ENCODE measurements at places on chromosomes 6 and 20.

- DNase-seq, result no peak
Measured at GRCh38 chr6:72828904-72829303, 207.0 kb downstream of the KCNQ5 start.

DNA sequence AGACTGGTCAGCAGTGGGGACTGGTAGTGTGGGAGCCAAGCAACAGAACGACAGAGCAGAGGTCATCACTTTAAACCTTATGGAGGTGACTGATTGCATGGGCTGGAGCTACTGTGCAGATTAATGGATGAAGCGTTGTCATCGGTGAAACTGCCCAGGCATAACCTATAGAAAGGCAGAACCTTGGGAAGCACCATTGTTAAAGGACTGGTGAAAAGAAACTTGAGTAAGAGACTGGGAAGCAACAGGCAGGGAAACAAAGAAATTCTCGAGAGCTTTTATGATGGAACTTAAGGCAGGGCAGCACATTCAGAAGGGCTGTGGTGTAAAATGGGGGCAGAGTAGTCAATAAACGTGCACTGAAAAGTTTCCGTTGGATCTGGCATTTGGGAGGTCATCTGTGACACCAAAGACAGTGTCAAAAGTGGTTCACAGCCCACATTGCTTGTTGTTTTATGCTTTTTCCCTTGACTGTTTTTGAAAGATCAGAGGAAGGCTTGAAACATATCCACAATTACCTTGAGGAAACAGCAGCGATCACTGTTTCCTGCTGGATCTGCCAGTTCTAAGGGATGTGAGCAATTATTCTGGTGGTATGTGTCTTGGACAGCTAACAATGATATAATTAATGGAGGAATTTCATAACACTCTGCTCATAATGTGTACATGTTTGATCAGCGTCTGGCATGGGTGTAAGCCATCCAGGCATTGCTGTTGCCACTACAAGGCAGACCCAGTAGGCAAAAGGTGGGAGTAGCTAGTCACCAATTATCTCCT lies 62.7 kb downstream of the LRRC1 start:
- no peak for DNase-seq

DNA sequence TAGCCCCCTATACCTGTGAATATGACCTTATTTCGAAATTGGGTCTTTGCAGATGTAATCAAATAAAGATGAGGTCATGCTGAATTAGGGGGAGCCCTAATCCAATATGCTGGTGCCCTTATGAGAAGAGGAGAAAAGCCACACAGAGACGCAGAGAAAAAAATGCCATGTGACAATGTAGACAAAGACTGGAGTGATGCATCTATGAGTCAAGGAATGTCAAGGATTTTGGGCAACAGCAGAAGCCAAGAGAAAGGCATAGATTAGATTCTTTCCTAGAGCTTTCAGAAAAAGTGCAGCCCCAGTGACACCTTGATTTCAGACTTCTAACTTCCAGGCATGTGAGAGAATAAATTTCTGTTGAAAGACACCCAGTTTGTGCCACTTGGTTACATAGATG lies 47.4 kb upstream of the HS3ST5 start:
- DNase-seq, result peak; percentile 48

- peak; percentile 14 for DNase-seq
Measured at GRCh38 chr20:18428490-18429173, 38.2 kb downstream of the DZANK1 start.

- DNase-seq, result no peak
Measured at GRCh38 chr20:768426-768978, at the start of gene SLC52A3. Gene SLC52A3 (minus strand): TSS chr20:768500. CDS start chr20:765774, 2,726 bp downstream.

- DNase-seq, result no peak
Measured at GRCh38 chr20:62609279-62609720, 33.0 kb upstream of the SLCO4A1 start.

DNA sequence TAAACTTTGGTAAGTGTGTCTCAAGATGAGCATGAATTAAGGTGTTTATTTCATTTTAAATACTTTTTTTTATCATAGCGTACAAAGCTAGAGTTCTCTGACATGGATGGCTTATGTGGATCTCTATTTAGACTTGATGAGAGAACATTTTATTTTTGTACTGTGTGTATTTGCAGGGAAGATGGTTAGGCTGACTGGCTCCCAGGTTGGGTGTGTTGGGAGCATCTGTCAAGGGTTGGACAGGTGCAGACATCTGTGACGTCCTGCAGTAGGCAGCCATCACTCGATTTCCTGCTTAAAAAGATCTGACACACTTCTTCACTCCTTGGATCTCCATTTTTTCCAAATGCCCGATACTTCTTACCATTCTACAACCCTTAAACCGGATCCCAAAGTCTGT lies 221.9 kb upstream of the QKI start:
- no peak for DNase-seq

DNA sequence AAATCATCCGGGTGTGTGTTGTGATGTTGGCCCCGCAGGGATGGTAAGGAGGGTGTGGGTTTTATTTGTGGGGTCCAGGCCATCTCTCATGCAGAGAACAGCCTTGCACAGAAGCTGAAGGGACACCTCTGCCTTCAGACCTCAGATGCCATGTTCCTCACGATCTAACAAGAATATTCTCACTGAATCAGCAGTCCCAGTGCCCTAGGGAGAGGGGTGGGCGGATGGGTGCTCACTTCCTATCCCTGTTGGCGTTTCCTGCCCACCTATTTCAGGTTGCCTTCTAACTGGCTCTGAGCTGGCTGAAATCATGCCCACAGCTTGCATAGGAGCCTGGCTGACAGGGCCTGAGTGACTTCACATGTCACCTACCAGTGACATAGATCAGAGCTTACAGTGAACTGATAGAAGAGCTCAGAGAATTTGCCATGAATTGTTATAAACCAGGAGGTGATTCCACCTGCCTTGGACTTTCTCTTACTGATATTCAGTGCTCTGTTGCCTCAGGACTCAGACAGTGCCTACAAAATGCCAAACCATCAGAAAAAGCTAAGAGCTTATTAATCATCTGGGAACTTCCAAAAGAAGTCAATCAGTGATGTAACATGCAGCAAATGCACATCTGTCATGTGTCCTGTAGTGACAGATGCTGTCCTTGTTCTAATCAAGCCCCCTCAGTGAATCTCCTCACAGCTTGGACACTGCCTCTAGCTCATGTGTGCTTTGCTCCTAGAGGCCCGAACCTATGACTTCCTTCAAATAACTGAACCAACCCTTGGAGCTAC lies 285.8 kb upstream of the PRND start:
- no peak for DNase-seq

DNA sequence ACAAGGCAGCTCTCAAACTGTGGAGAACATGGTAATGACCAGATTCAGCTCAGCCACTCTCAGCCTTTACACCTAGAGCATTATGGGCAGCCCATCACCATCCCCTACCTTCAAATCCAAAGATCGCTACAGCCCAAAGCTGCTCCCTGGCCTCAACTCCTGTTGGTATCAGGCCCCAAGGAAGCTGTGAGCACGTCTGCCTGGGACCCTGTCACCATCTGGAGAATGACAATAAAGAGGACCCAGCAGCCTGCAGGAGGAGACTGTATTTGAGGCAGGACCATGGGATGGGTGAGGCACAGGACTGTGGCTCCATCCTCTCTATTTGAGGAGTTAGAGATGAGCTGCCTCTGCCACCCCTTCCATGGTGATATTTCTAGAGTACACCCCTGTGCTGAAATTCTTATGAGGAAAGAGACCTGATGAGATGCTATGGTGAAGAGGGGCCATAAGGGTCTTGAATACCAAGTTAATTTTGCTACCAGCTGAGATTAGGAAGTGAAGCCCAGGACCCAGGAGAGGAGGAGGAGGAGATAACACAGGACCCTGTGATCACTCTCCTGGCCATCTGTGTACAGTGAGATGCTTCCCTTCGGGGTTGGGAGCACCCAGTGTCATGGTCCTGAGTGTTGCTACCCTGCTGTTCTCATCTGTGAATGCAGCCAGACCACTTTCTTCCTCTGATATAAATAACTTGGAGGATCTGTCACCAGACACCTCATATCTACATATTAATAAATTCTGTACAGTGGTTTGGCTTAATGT lies 19.6 kb upstream of the MICB start:
- DNase-seq, result no peak

DNA sequence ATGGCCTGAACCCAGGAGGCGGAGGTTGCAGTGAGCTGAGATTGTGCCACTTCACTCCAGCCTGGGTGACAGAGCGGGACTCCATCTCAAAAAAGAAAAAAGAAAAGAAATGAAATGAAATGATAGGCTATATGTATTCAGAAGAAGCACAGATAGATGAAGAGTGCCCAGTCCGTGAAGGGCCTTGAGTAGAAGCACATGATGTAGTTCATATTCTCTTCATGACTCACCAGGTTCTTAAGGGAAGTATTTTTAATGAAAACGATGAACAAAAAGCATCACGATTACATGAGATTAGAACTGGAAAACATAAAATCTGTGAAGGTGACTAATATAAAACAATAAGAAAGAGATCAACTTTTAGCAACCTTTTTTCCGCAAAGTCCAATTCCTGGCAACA lies 29.8 kb downstream of the TPD52L1 start:
- no peak for DNase-seq

DNA sequence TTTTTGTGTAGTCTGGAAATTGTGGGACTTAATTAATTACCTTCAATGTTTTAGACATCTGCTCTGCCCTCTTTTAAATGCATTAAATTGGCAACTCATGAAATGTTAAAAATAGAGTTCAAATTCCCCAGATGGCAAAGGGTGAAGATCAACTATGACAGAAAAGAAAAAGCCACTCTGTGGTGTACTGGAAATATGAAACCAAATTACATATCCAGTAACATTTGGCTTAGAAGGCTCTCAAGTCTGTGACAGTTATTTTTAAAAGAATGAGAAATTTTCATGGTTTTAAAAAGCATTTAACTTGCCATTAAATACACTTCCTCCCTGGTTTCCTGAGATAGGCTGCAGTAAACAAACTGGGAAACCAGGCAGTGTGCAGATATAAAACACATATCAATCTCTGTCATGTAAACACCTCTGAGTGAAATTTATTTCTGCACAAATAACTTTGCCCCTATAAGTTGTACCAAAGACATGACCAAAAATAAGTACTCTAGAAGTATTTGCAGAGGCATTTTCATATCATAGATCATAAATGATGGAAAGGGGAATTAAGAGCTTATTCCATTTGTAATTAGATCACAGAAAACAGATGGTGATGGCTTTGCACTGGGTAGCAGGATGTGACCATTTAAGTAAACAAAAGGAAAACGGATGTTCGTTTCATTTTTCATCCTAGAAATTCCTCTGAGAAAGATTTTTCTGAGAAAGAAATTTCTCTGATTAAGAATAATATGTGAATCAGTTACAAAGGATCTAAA lies 360.1 kb downstream of the SAMD5 start:
- no peak for DNase-seq

DNA sequence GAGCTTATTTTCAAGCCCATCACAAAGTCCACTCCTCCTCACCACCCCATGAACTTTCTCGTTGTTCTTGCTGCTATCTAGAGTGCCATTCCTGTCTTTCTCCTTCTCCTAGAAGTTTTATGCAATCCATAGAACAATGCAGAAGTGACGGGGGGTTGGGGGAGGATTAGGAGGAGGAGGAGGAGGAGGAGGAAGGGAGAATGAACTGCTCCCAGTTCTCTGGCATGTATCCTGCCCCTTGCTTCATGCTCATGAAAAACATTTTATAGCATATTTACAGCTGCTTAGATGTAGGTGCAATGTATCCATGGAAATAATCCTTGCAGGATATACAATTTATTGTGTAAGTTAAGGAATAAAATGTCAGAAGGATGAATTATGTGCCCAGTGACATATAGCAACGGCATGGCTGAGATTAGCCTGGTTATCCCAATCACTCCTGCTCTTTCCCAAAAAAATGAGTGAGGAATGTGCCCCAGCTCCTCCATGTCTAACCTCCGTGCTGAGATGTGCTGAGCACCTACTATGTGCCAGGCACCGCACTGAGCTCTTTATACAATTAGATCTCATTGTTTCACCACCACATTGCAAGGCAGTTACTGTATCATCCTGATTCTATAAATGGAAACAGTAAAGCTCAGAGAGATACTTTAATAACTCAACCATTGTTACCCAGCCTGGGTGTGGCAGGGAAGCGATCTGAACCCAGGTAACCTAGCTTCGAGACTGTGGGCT lies 41.6 kb upstream of the TFAP2C start:
- no peak for DNase-seq

DNA sequence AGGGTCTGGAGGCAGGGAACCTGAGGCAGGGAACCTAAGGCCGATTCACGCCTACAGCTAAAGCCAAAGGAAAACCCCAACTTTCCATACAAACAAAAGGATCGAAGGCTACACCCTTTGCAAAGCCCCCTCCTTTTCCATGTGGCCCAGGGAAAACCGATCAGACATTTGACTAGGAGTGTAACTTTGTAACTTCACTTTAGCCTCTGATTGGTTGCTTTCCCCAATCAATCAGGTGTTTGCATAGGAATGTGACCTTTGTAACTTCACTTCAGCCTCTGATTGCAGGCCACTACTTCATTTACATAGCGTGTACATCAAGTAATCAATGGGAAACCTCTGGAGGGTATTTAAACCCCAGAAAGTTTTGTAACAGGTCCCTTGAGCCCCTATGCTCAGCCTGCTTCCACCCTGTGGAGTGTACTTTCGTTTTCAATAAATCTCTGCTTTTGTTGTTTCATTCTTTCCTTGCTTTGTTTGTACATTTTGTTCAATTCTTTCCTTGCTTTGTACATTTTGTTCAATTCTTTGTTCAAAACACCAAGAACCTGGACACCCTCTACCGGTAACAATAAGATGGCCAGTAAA lies 43.3 kb downstream of the CHD6 start:
- DNase-seq, result no peak

DNA sequence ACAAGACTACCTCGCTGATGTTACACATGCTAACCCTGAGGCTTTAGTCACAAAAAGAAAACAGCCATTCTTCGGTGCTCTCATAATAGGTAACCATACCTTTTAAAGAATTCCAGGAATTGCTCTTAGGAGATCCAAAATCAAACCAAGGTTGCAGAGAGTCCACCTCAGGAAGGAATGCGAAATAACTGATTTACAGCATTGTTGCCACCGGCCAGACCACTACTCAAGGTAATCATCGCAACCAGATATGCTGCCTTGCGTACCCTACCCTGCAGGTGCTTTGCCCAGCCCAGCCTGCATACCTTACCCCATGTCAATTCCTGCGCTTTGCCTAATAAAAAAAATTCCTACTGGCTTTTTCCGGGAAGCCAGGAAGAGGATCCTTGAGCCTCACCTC lies 27.0 kb downstream of the NUP153 start:
- no peak for DNase-seq

All from HS-27A (cell line).